ENCODE measurements at places on chromosomes 6 and 20. TPM values are rescaled to one million over a fixed set of nuclear protein-coding genes. Genes with fewer than 3 reads are reported as not detected.

Gene OR2H1
- not detected for total RNA-seq

Gene HUS1B
- 2.6 TPM for total RNA-seq

Gene IL17A
- not detected for total RNA-seq

Gene CAP2
- total RNA-seq, result not detected

Gene FAM209B
- total RNA-seq, result 2.2 TPM

Gene ZNF334
- total RNA-seq, result not detected

Gene BPIFB3
- not detected for total RNA-seq

Gene SPATA25
- total RNA-seq, result 2.8 TPM

Gene SLC17A3
- total RNA-seq, result 1.00 TPM

Gene UBD
- total RNA-seq, result not detected

Gene THBD
- 0.29 TPM for total RNA-seq

Gene FGD2
- 1.5 TPM for total RNA-seq

Gene LRRC73
- 0.67 TPM for total RNA-seq

Gene TM9SF4
- 40.7 TPM for total RNA-seq

Gene ARMC2
- 11.2 TPM for total RNA-seq

Gene TMEM244
- total RNA-seq, result 1.1 TPM

Gene SEMG2
- not detected for total RNA-seq

Gene C6orf141
- total RNA-seq, result not detected

Gene SLC32A1
- total RNA-seq, result not detected

GRCh38 chr6:109323241-109323640 is 59.0 kb downstream of the CD164 start:
- peaks cover 4% of the 10 kb centered on the region for H3K4me1 ChIP-seq
- no peaks in the 10 kb centered on the region for H3K27me3 ChIP-seq
- H3K36me3 ChIP-seq, result no peaks in the 10 kb centered on the region
- no peak for DNase-seq

DNA sequence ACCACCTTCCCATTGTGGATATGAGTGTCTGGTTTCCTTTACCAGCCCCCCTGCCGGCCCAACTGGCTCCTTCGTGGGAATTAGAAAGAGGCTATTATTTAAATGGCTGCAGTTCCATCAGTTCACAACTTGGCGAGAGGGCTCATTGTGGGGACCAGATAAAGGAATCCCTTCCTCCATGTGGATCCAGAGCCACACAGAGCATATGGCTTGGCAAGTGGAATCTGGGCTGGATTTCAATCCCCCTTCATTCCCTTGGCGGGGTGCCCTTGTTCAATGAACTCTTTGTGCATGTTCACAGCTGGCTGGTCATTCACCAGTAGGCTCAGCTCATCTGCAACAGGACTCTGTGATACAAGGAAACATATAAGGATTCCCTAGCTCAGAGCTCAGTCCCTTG is 140.6 kb downstream of the OPN5 start:
- H3K4me1 ChIP-seq, result no peaks in the 10 kb centered on the region
- DNase-seq, result no peak
- H3K36me3 ChIP-seq, result no peaks in the 10 kb centered on the region
- no peak overlapping the region for H3K4me3 ChIP-seq
- no peak overlapping the region for H3K27ac ChIP-seq

GRCh38 chr6:160069050-160069454 is 52.6 kb upstream of the SLC22A1 start:
- no peak overlapping the region for H3K4me3 ChIP-seq
- H3K4me1 ChIP-seq, result peaks cover 18% of the 10 kb centered on the region
- H3K36me3 ChIP-seq, result peaks cover 74% of the 10 kb centered on the region
- H3K27ac ChIP-seq, result no peak overlapping the region

- peaks cover under 1% of the 10 kb centered on the region for H3K4me1 ChIP-seq
- no peak for DNase-seq
- H3K4me3 ChIP-seq, result no peak overlapping the region
- H3K27ac ChIP-seq, result no peak overlapping the region
Observed at GRCh38 chr20:4154958-4155411, 139.6 kb upstream of the RNF24 start.

- no peak overlapping the region for H3K27ac ChIP-seq
- no peaks in the 10 kb centered on the region for H3K4me1 ChIP-seq
- DNase-seq, result no peak
- H3K27me3 ChIP-seq, result no peaks in the 10 kb centered on the region
Observed at GRCh38 chr6:164455835-164456234, 853.6 kb downstream of the C6orf118 start.

- no peaks in the 10 kb centered on the region for H3K27me3 ChIP-seq
- no peaks in the 10 kb centered on the region for H3K4me1 ChIP-seq
- H3K27ac ChIP-seq, result no peak overlapping the region
- DNase-seq, result no peak
- H3K36me3 ChIP-seq, result no peaks in the 10 kb centered on the region
Observed at GRCh38 chr20:45727044-45727443, 4.9 kb downstream of the SPINT4 start.

DNA sequence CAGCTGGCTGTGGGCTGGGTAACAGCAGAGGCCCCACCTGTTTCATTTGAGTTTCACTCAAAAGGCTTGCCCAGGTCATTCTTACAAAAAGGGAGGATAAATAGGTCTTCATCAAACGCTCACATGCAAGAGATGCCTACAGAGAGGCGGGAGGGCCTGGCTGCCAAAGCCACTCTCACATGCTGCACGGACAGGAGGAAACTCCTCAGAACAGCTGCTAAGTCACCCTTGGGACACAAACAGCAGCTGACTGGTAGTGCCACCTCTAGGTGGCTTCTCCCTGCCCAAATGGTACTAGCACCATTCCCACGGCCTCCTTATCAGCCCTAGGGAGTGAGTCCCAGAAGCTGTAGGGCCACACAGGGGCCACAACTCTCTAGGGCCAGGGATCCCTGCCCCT is 23.8 kb downstream of the SLC22A23 start:
- no peaks in the 10 kb centered on the region for H3K36me3 ChIP-seq
- no peak overlapping the region for H3K4me3 ChIP-seq
- H3K27me3 ChIP-seq, result no peaks in the 10 kb centered on the region
- H3K27ac ChIP-seq, result no peak overlapping the region
- no peaks in the 10 kb centered on the region for H3K4me1 ChIP-seq
- no peak for DNase-seq

DNA sequence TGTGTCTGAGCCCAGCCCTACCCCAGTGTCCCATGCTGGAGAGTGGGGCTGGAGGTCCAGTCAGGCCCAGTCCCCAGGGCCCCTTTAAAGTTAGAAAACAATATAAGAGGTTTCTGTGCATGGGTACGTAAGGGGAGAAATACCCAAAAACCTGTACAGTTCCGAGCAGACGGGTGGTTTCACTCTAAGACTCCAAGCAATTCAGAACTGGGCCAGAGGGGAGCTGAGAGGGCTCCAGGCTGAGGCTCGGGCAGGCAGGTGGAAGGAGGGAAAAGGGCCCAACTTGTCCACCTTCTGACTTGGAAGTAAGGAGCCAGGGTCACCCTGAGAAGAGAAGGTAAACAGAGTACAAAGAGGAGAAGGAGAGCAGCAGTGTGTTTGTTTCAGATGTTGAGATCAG is 296.0 kb downstream of the CDH4 start:
- no peaks in the 10 kb centered on the region for H3K27me3 ChIP-seq
- DNase-seq, result no peak
- no peaks in the 10 kb centered on the region for H3K36me3 ChIP-seq
- no peak overlapping the region for H3K4me3 ChIP-seq
- H3K4me1 ChIP-seq, result no peaks in the 10 kb centered on the region

DNA sequence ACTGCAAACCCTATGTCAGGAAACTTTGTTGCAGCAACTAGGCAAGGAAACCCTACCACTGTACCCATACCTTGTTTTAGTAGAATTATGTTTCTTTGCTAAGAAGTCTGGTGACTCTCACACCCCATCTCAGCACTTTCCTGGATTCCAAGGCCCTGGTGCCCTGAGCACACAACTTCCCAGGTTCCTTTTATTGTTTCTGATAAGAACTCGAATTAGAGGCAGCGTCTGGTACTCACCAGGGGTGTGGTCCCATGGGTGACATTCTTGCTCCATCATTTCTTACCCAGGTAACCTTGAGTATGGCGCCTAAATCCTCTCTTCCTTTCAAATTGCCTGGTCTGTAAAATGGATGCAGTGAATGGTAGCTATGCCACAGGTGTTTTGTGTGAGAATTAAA is 34.1 kb downstream of the MYB start:
- no peak overlapping the region for H3K27ac ChIP-seq
- H3K4me3 ChIP-seq, result no peak overlapping the region
- no peaks in the 10 kb centered on the region for H3K27me3 ChIP-seq
- H3K4me1 ChIP-seq, result peaks cover 27% of the 10 kb centered on the region

DNA sequence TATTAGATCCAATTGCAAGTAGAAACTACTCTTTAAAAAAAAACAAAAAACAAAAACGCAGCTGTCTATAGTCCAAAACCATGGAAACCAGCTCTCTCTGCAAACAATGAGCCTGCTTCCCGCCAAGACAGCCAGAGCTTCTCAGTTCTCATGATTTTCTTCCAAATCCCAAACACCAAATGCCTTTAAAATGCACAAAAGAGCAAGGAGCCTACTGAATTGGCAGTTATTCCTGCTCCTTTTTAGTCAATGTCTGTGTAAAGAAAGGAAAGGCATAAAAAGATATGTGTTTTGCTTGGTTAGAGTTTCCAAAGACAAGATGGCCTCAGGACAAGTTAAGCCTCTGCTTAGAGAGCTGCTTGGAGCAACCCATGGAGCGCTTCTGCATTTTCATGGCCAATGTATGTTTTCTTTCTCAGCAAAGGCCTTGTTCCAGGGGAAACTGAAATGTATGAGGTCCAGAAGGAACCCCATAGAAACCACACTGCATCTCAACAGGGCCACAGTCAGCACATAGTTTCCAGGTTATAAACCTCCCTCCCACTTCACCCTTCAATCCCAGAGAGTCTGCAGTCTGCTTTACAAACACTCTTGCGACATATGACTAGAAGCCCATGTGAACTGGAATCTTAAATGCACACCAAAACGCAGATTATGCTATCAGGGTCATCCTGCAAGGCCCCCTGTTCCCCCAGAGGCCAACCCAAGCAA is 209.3 kb upstream of the TAB2 start:
- no peak overlapping the region for H3K27ac ChIP-seq
- H3K36me3 ChIP-seq, result no peaks in the 10 kb centered on the region
- H3K27me3 ChIP-seq, result no peaks in the 10 kb centered on the region
- H3K4me1 ChIP-seq, result peaks cover 11% of the 10 kb centered on the region
- DNase-seq, result no peak

- no peak for DNase-seq
- H3K4me3 ChIP-seq, result no peak overlapping the region
- H3K36me3 ChIP-seq, result no peaks in the 10 kb centered on the region
- H3K27ac ChIP-seq, result no peak overlapping the region
Observed at GRCh38 chr20:25466846-25467245, 59.4 kb downstream of the GINS1 start.

GRCh38 chr6:131038597-131039344 is 24.3 kb downstream of the EPB41L2 start:
- H3K27me3 ChIP-seq, result no peaks in the 10 kb centered on the region
- no peak for DNase-seq
- no peak overlapping the region for H3K27ac ChIP-seq
- no peaks in the 10 kb centered on the region for H3K36me3 ChIP-seq
- H3K4me1 ChIP-seq, result no peaks in the 10 kb centered on the region

DNA sequence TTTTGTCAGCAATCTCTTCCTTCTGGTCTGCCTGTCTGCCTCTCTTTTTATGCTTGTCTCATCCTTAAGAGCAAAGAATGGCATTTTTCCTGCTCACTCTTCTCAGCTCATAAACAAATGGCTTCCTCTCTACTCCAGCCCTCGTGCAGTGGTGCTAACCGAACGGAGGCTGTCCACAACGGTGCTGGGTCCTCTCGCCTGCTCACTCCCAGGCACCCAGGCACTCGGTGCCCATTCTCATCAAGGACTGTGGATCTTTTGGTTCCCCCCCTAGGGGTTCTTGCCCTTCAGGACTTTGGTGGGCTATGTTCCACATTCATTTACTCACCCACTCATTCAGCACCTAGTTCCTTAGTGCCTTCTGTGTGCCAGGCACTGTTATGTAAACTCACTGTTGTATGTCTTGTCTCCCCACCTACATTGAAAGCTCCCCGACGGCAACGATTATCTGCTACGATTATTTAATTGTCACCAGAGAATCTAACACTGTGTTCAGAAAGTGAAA is 113.9 kb downstream of the FYN start:
- H3K4me3 ChIP-seq, result peak overlapping the region; percentile 68
- peak overlapping the region; percentile 99 for H3K27ac ChIP-seq
- no peak for DNase-seq
- H3K4me1 ChIP-seq, result peaks cover 87% of the 10 kb centered on the region

GRCh38 chr6:167578371-167578901 is 248.3 kb upstream of the AFDN start:
- H3K4me1 ChIP-seq, result no peaks in the 10 kb centered on the region
- H3K36me3 ChIP-seq, result no peaks in the 10 kb centered on the region
- no peak for DNase-seq
- H3K27ac ChIP-seq, result no peak overlapping the region
- no peaks in the 10 kb centered on the region for H3K27me3 ChIP-seq

- H3K36me3 ChIP-seq, result no peaks in the 10 kb centered on the region
- H3K4me1 ChIP-seq, result no peaks in the 10 kb centered on the region
- H3K4me3 ChIP-seq, result no peak overlapping the region
- no peaks in the 10 kb centered on the region for H3K27me3 ChIP-seq
- no peak overlapping the region for H3K27ac ChIP-seq
Observed at GRCh38 chr20:23585808-23586734, 17.8 kb upstream of the CST9L start.

DNA sequence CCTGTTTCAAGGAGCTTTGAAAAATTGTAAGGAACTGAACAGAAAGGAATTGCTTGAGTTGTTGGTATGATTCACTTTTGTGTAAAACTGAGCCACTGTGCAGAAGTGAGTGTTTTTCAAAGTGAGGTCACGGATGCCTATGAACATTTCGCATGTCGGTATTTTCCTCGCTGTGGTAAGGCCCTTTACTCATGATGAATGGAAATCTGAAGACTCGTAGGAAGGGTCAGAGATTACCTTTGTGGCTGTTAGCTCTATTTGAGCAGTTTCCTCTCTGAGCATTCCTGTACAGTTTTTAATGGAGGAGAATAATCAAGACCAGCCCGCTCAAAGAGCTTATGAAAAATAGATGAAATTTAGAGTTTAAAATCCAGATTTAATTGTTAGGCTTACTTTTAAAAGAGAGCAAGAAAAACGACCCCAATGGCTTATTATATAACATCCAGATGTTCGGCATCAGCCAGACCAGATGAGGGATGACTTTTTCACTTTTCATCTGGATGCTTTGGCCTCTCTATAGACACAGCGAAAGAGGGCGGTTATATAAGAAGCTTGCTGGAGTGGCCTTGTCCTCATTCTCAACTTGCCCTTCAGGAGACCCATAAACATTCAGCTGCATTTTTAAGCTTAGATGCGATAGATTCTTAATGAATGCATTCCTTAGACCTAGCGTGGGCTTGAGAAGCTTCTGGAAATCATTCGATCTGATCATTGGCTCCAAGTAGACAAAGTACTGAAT is 99.5 kb downstream of the CD83 start:
- H3K36me3 ChIP-seq, result no peaks in the 10 kb centered on the region
- H3K27ac ChIP-seq, result no peak overlapping the region
- DNase-seq, result no peak
- no peaks in the 10 kb centered on the region for H3K27me3 ChIP-seq
- H3K4me1 ChIP-seq, result peaks cover 2% of the 10 kb centered on the region

DNA sequence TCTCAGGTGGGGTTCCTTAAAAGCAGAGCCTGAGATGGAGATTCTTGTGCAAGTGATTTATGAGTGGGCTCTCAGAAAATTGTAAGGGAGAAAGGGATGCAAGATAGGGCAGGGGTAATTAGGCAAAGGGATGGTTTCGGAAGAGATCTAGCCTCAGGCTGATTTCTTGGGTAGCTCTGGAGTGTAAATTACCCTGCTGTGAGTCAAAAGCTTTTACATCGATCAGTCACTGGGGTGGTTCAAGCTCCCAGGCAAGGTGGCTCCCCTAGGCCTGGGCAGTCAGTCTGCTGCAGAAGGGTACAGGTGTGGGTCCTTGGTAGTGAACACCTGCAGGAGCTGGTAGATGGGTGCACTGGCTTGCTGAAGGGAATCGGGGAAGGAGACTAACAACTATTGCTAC is 11.1 kb upstream of the PM20D2 start:
- no peaks in the 10 kb centered on the region for H3K27me3 ChIP-seq
- DNase-seq, result no peak
- no peaks in the 10 kb centered on the region for H3K4me1 ChIP-seq
- H3K27ac ChIP-seq, result no peak overlapping the region
